Activated effector memory CD4-positive, alpha-beta T cell treated with Interleukin-2 at 50 U/mL for 16 hours (primary cell): ENCODE measurements at places on chromosomes 7 and 10.

DNA sequence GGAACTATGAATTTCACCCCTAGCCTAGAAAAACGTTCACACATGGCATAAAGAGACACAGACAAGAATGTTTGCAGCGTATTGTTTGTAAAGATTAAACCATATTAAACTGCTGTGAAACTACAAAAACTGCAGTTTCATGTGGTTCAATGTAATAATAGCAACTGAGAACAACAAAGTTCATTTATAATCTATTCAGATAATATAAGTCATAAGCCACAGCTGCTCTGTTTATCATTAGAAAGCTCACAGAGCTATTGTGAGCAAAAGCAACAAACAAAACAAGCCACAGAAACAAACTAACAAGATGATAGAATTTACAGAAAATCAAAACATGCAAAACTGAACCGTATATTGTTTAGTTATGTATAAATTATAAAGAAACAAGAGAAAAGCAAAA lies 113.5 kb downstream of the AHR start:
- DNase-seq = no peak

- no peak for DNase-seq
Observed at GRCh38 chr10:116688741-116689495, 53.4 kb downstream of the HSPA12A start.

DNA sequence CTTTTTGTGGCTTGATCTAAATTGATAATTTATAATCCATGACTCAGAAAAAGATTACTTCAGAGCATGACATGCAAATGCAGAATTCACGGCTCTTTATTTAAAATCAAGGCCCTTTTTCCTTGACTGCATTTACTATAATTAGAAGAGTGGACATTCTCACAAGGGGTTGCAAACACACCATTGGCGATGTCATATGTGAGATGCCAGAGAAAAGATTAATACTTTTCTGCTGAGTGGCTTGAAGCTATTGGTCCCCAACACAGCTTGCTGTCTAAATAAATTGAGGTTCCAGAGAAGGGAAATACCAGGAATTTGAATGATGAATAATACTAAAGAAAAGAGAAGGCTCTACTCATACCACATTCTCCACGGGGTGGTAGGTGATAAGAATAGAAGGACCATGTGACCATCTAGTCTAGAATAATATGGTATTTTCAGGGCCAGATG lies 78.7 kb upstream of the ARID5B start:
- no peak for DNase-seq

DNA sequence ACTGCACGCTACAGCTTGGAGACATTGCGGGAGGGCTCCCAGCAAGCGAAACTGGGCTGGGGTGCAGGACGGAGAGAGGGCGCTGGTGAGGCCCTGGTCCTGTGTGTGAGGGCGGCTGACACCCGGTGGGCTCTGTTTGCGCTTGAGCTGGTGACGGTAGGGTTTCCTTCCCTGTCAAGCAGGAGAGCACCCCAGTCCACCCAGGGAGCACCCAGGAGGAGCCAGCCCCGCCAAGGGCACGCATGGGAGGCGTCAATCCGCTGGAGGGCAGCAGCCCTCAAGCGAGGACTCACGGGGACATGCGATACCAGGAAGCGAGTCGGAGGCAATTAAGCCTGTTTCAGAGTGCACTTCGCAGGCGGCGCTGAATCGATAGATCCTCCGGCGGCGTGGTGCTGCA lies 109.4 kb downstream of the MAD1L1 start:
- DNase-seq = no peak

- no peak for DNase-seq
Observed at GRCh38 chr10:7853226-7853842, 35.0 kb downstream of the TAF3 start.

DNA sequence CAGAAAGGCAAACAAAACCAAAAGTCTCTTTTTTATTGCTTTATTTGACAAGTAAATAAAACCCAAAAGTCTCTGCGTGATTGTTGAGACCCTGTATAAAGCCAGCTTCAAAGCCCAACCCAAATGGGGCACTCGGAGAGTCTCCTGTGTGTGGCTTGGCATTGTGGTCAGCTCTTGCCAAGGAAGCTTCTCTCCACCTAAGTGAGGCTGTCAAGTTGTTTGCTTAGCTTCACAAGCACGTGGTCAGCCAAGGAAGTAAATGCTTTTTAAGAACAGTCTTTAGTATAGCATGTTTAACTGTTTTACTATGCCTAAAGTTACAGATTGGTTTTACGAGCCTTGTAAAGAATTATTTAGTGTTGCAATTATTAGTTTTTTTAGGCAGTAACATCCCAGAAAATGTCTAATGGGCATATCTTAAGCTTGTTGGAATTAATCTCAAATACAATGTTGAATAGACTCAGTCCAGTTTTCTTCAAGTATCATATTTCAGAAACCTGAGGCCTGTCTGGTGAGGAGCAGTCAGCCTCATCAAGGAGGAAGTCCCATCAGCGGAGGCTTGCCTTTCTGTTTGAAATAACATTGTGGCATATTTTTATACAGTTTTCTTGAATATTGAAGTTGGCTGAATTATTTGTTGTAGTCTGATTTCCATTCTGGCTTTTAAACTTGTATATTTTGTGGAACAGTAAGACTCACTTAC lies 144.3 kb downstream of the ANKRD30A start:
- no peak for DNase-seq

GRCh38 chr7:41517771-41518170 lies 185.1 kb downstream of the INHBA start:
- DNase-seq = no peak

DNA sequence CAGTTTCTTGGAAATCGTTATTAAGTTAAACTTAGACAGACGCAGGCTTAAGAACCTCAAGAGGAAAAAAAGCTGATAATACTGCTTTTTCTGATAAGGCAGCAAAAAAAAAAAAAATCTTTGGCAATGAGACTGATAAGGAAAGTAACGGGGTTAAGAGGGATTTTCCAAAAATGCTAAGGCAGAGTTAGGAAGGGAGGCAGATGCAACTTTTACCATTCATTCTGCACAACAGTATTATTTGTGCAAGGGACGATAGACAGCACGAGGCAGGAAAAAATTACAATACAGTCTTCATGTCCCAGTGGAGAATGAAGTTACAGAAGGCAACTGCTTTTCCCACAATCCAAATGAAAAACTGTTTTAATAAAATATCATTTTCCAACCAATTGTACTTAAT lies 194.0 kb downstream of the DOCK4 start:
- no peak for DNase-seq

DNA sequence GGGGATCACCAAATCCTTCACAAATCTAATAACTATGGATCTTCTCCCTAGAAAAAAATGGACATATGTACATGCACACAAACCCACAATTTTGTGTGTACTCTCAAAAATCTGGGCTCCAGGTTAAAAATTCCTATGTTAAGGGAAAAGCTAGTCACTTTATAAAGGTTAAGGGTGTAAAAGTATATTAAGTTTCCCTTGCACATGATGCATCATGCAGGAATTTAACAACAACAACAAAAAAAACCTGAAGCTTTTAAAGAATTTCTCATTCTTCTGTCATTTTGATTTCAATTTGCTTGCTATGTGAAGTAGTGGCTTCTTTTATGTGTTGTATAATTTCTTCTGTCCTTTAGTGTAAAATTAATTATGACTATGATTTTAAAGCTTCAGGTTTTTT lies 123.7 kb downstream of the CNOT4 start:
- no peak for DNase-seq

DNA sequence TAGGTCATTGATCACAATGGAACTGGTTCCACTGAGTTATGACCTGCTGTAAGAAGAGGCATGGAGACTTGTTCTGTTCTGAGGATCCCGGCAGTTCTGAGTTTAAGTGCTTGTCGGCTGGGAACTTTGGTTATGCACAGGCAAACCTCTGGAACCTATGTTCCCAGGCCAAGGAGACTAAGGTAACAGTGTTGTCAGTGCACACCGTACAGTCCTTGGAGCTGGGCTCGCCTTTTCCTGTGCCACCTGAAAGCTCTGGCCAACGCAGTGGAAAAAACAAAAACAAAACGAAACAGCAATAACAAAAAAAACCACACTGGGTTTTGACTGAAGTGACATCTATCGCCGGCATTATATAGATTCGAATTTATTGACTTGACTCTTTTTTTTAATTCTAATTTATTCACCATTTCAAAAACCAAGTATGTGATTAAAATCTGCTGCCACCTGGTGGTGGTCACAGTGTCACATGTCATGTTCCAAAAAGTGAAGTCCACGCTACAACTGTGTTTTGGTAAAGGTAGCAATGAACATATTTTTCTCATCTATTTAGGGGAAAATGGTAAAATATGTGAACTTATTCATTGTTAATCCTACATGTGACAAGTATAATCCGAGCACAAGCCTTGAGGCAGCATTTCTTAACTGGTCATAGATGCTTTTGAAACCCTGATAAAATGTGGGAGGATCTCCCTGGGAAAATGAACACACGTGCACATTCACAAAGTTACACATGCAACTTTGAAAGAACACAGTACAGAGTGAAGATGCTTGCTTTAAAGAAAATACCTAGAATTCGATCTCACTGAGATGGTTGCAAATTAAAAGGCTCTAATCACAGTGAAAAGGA lies 113.8 kb upstream of the PPP2R2D start:
- no peak for DNase-seq

GRCh38 chr10:99782447-99783286 lies at the start of gene ABCC2:
Gene ABCC2, plus strand, starts transcription at chr10:99782640. Its CDS starts 205 bp downstream, at chr10:99782845.
- no peak for DNase-seq

DNA sequence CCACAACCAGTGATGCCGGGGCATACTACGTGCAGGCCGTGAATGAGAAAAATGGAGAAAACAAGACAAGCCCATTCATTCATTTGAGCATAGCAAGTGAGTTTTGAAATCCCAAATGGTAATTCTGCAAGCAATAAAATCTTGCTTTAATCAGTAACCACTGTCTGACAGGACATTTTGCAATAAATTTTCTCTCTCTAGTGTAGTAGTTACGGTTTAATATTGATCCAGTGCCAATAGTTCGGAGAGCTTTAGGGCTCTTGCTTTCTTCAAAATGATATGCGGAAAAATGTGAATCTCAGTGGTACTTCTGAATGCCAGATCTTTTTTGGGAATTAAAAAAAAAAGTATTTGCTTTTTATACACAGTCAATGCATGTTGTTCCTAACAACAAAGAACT lies 520.4 kb downstream of the SDK1 start:
- no peak for DNase-seq

- DNase-seq = no peak
Observed at GRCh38 chr10:51272555-51272954, 198.3 kb downstream of the PRKG1 start.

DNA sequence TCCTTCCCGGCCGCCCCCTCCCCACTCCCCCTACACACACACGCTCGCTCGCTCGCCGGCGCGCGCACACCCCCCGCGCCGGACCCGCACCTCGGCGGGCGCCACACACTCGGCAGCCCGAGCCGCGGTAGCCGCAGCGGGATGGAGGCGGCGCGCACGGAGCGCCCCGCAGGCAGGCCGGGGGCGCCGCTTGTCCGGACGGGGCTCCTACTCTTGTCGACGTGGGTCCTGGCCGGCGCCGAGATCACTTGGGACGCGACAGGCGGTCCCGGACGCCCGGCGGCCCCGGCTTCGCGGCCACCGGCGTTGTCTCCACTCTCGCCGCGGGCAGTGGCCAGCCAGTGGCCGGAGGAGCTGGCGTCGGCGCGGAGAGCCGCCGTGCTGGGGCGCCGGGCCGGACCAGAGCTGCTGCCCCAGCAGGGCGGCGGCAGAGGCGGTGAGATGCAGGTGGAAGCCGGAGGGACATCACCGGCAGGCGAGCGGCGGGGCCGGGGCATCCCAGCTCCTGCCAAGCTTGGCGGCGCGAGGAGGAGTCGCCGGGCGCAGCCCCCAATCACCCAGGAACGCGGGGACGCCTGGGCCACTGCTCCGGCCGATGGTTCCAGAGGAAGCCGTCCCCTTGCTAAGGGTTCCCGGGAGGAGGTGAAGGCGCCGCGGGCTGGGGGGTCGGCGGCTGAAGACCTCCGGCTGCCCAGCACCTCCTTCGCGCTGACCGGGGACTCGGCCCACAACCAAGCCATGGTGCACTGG lies at the start of gene SORCS3:
SORCS3 (plus strand) TSS at position 104 of the 750 bp plus-strand sequence.
- no peak for DNase-seq

DNA sequence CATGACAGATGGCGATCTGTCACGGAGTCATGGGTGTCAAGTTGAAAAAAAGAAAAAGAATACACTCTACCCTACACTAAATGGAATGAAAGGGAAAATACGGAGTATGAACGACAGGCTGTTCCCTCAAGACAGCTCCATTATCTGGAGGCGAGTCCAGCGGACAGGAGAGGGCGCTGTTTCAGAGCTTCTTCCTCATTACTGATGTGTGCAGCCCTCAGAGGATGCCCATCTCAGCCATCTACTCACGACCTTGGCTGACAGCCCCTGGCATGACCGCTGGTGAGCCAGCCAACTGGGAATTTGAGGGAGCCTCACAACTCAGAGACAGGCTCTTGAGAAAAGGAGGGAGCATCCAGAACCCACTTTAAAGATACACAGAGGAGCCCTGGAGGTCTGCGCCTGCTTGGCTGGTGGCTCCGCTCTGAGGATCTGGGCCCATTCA lies 49.6 kb upstream of the SMNDC1 start:
- DNase-seq = peak; percentile 67

DNA sequence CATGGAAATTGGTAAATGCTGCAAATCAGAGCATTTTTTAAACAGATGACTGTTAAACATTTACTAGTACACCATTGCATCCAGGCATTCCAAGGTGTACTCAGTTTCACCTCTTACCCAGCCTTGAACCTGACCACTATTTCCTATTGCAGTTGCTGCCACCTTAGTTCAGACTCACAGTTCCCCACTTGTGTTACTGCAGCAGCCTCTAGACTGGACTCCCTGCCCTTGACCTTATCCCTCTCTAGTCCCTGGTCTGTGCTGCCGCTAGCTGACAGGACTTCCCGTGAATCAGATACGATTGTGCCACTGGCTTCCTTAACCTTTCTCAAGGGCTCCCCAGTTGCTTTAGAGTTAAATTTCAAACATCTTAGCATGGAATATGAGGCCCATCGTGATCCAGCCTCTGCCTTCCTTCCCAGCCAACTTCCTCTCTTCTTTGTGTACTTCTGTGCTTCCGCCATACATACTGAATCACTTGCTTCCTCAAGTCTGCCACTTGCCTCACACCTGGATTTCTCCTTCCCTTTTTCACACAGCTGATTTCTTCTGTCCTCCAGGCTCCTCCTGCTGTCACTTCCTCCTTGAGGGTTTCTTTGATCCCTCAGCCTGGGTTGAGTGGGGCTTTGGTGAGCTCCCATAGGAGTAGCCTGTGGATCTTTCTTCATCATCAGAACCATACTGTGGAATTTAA lies 118.7 kb upstream of the GJD4 start:
- DNase-seq = no peak
